ENCODE measurements at places on chromosomes 7 and 10. TPM values are rescaled to one million over a fixed set of nuclear protein-coding genes. Genes with fewer than 3 reads are reported as not detected.
A peak's percentile ranks its signal among the peaks of the same experiment; 100 is the strongest.

The MAGI2 gene
- polyA plus RNA-seq, result 4.2 TPM

The TCAF2 gene
- polyA plus RNA-seq, result 22.4 TPM

The CALHM3 gene
- not detected for polyA plus RNA-seq

DNA sequence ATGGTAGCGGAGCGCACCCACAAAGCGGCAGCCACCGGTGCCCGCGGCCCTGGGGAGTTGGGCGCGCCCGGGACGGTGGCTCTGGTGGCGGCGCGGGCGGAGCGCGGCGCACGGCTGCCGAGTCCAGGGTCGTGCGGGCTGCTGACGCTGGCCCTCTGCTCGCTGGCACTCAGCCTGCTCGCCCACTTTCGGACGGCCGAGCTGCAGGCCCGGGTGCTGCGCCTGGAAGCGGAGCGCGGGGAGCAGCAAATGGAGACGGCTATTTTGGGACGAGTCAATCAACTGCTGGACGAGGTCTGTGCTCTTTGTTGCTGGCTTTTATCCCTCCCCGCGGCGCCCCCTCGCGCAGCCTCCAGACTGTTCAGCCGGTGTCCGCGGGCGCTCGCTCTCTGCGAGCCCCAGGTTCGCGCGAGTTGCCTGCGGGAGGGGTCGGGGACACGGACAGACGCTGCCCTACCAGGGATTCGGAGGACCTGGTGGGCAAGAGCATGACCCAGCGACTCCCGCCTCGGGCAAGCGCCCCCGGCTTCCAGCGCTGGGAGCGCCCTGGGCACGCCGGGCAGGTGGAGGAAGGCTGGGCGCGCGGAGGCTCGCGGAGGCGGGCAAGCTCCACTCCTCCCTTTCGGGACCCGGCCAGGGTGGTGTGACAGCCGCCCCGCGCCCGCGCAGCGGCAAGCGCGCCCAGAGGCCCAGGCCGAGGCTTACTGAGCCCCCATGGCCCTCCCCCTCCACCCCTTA lies 887 bp downstream of the COL13A1 start:
- peak; percentile 73 for DNase-seq

GRCh38 chr10:20891338-20891714 lies 5.8 kb downstream of the NEBL start:
- no peak for DNase-seq

DNA sequence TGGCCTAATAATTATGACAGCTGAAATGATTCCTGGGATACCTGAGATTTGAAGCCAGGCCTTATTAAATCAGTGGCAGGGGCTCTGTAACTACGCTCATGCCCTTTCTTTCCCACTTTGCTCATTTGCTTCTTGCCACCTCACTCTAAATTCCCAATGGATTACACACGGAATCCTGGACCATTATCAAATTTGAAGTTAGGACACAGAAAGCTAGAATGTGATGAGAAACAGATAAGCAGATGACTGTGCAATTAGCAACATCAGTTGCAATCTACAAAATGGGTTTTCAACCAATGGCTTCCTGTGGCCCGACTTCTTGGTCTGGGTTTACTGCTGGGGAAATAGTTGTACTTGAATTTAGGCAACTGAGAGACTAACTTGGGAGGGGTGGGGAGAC lies 374.3 kb downstream of the INHBA start:
- DNase-seq, result no peak

GRCh38 chr7:50771120-50772002 lies 11.3 kb downstream of the GRB10 start:
- no peak for DNase-seq

DNA sequence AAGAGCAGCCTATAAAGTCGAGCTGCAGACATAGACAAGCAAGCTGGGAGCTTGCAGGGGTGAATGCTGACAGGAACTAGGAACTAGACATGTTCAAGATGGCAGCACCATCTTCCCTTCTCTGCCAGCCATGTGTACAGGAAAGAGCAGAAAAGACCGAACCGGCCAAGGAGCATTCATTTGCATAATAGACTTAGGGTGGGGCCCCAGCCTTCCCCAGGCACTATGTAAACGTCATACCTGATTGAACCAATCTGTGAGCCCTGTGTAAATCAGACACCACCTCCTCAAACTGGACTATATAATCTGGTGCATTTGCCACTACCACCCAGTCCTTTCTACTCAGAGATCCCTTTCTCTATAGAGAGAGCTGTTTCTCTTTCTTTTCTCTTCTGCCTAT lies 106.9 kb upstream of the FAM3C start:
- no peak for DNase-seq

DNA sequence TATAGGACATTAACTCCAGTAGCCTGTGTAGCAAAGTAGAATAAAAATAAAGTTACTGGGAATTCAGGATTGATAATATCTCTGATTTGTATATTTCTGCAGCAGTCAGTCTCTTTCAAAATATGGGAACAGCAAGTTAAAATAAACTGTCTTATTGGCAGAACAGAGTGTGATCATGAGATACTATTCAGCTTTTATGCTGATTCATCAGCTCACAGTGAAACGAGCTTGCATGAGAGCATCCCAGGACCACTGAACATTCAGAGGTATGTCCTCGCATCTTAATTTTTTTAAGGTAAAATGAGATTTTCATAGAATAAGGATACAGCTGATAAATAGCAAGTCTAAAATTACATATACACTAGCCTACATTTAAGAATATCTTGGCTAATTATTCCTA lies 282.5 kb upstream of the MYO3A start:
- no peak for DNase-seq

DNA sequence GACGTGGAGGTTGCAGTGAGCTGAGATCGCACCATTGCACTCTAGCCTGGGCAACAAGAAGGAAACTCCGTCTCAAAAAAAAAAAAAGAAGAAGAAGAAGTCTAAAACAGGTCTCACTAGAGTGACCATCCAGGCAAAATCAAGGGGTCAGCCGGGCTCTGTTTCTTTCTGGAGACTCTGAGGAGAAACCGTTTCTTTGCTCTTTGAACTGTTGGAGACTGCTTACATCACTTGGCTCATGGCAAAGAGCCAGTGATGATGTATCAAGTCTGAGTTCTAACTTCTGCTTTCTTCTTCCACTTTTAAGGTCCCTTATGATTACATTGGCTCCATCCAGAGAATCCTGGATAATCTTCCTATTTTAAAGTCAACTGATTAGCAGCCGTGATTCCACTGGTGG lies 306.8 kb downstream of the WDR11 start:
- peak; percentile 33 for DNase-seq
